ENCODE measurements at places on chromosomes 6 and 20. TPM values are rescaled to one million over a fixed set of nuclear protein-coding genes. Genes with fewer than 3 reads are reported as not detected.

- DNase-seq: no peak
Measured at GRCh38 chr20:39916236-39916765, 772.7 kb downstream of the MAFB start.

GRCh38 chr6:45647341-45648261 lies 269.9 kb upstream of the SUPT3H start:
- DNase-seq: no peak

GRCh38 chr6:144006736-144007477 lies 1.2 kb downstream of the PLAGL1 start:
- no peak for DNase-seq

DNA sequence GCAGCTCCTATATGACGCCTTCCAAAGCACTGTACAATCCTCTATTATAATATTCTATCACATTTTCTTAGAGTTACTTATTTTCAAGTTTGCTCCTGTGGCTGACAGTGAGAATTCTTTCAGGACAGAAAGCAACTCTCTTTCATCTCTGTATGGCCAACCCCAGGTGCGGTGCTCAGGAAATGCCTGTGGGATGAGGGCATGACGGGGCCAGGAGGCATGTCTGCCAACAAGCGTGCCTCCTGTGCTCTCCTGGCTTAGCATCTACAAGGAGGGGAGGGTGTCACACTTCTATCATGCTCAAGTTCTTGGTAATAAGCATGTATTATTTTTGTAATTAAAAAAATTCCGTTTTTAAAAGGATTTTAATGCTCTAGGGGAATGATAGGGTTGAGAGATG lies 11.4 kb downstream of the MRPL14 start:
- no peak for DNase-seq

GRCh38 chr20:44959638-44960102 lies 527 bp downstream of the TOMM34 start:
- no peak for DNase-seq

- DNase-seq: no peak
Measured at GRCh38 chr20:19588732-19589131, 169.3 kb upstream of the RIN2 start.

- no peak for DNase-seq
Measured at GRCh38 chr20:48797850-48798747, 29.7 kb downstream of the PREX1 start.

- DNase-seq: no peak
Measured at GRCh38 chr20:49543071-49543857, 24.7 kb downstream of the PTGIS start.

GRCh38 chr6:35177596-35177995 lies 36.2 kb upstream of the SCUBE3 start:
- no peak for DNase-seq

DNA sequence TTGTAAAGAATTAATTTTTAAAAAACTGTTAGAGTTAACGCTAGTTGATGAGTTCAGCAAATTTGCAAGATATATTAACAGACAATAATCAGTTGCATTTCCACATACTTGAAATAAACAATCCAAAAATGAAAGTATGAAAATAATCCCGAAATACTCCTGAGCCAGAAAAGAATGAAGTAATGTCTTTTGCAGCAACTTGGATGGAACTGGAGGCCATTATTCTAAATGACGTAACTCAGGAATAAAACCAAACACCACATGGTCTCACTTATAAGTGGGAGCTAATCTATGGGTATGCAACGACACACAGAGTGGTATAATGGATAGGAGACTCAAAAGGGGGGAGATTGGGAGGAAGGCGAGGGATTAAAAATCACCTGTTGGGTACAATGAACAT lies 872.9 kb upstream of the GJE1 start:
- DNase-seq: no peak

DNA sequence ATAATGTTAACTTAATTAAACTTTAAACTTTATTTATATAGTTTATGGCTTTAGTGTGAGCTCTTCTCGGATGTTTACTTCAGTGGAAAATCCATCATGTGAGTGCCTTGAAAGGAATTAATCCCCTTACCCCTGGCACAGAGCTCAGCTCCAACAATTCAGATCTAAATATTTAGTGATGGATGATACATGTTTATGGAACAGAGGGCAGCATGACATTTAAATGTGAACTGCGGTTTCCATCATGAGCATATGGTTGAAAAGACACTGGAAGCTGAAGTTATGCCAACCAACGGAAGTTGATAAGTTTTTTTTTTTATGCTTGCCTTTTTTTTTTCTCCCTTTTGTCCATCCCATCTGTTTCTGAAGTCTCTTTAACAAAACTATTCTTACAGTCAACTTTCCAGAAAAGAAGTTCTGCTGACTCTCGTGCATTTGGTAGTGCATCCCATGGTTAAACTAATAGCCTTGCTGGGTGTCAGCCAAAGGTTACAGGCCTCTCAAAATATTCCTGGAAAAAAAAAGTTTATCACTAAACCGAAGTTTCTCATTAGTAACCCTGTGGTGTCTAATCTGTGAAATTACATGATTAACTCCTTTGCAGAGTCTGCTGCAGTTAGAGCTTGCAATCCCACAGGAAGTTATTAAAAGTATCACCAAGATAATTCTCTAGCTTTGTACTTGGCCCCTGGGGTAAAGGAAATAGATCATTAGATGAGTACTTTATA lies 243.9 kb upstream of the TCF21 start:
- no peak for DNase-seq

DNA sequence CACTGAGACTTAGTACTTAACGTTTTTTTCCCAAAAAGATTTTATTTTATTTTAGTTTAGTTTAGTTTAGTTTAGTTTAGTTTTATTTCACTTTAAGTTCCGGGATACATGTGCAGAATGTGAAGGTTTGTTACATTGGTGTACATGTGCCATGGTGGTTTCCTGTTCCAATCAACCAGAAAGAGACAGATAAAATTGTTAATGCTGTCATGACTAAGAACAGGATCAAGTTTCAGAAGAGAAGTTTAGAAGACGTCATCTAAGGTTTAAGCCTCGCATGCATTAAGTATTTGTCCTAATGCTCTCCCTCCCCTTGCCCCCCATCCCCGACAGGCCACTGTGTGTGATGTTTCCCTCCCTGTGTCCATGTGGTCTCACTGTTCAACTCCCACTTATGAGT lies 540.0 kb downstream of the KHDRBS2 start:
- DNase-seq: no peak

DNA sequence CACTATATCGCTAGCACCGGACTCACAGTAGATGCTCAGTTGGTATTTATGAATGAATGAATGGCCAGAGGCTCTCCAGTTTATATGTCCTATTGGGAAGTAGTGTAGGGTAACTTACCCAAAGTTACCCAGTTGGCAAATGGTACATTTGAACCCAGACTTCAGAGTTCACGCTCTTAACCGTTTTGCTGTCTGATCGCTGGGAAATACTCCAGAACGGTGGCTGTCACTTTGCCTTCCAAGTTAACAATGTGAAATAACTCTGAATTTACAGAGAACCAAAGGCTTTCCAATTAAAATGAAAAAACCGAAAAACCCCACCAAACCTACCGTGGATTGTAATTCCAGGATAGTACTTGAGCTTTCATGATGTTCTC lies 1.6 kb downstream of the VAPB start:
- DNase-seq: no peak

GRCh38 chr20:16601047-16601446 lies 27.8 kb upstream of the KIF16B start:
- DNase-seq: no peak

GRCh38 chr6:366389-367297 lies 24.9 kb upstream of the IRF4 start:
- DNase-seq: no peak

DNA sequence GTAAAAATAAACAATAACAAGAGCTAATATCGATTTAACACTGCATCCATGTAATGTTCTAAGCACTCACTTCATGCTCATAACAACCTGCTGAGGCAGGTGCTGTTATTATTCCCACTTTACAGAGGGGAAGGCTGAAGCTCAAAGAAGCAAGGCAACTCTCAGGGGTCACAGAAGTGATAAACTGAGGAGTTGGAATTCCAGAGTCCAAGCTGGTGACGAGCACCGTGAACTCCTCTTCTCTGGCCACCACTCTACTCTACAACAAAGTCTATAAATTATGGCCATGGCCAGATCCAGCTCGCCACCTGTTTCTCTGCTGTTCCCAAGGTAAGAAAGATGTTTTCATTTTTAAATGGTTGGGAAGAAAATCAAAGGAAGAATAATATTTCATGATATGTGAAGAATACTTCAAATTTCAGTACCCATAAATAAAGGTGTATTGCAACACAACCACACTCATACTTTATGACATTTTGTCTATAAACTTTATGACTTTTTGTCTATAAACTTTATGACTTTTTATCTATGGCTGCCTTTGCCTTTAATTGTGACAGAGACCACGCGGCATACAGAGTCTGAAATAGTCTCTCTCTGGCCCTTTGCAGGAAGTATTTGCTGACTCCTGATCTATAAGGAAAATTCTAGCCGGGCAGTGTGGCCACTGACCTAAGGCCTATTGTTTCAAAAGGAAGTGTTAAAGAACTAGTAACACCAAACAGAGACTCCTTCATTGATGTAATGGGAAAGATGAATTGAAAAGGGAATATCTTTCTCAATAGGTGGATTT lies 113.2 kb upstream of the KCNG1 start:
- DNase-seq: no peak

GRCh38 chr20:40813029-40813431 lies 124.0 kb upstream of the MAFB start:
- no peak for DNase-seq

DNA sequence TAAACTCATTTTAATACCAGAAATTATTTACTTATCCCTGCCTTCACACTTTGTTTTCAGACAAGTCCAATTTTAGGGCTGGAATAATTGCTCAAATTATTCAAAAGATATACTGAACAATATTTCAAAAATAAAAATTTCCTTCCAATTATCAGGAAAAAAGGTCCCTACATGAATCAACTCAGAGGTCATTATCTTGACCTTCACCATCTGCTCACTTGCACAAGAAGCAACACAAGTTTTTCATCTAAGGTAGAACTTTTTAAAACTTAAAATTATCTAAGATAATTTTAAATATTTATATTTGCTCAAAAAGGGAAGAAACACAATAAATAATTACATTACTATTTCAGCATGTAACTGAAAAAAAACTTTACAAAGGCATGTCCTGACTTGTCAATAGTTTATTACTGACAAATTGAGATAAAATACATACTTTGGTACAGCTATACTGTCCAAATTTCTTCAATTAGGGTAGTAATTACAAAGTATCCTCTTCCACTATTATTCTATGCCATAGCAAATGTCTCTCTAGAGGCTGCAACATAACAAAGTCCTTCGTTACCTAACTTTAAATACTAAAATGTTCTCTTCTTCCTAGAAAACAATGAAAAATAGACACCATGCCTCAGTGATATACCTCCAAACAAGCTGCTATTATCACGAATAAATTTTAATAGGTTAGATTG lies 2.4 kb downstream of the CEP85L start:
- DNase-seq: no peak

DNA sequence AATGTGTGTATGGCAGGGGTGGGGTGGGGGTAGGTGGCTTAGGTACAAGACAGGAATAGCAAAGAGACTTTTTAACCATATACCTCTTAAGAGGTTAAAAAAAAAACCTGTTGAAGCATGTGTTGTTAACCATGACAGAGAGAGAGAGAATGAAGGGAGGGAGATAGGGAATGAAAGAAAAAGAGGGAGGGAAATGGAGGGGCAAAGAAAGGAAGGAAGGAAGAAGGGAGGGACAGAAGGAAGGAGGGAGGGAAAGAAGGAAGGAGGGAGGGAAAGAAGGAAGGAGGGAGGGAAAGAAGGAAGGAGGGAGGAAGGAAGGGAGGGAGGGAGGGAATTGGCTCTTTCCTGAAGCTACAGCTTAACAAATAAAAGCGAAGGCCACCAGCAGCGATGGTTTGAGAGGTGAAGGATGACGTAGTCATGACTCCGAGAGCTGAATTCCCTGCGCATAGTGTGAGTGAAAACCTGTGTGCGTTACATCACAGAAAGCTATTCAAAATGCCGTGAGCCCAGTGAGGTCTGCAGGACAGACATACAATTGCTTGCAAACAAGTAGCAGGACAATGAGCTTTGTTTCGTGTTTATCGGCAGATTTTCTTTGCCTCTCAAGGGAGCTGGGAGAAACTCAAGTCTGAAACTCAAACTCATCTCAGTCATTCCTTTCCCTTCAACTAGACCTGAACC lies 88.6 kb upstream of the NEDD9 start:
- DNase-seq: no peak

DNA sequence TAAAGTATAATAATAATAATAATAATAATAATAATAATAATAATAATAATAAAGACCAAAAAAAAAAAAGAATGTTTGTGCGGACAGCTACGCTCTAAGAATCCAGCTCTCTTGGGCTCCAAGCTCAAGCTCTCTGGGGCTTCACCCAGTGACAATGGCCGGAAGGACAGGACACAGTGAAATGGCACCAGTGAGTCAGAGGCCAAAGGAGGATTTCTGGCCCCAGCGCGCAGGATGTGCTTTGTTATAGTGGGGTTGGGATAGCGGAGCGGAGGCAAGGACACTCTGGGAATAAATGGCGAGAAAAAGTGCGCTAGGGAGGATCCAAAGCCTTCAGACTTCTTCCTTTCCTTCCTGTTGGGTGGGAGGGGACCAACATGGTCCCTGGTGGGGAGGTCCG lies 38.2 kb downstream of the HLA-A start:
- DNase-seq: no peak

DNA sequence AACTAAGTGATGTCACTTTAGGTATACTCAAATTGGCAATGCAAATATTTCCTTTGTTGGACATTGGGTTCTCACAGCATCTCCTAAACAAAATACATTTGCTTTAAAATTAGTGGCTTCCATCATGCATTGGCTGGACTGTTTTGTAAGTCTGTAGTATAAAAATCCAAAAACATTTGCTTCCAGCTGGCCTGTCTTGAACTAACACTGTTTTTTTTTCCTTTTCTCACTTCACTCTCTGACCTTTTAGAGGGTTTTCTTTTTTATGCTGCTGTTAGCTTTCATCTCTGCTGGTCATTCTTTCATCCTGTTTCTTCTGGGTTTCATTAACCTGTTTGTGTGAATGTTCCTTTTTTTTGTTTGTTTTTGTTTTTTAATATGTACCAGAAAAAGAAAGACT lies 121.7 kb upstream of the MLIP start:
- no peak for DNase-seq

- no peak for DNase-seq
Measured at GRCh38 chr6:67886840-67887292, 748.2 kb upstream of the ADGRB3 start.

GRCh38 chr6:113796038-113796437 lies 61.1 kb upstream of the MARCKS start:
- no peak for DNase-seq

The GINS1 gene
- polyA plus RNA-seq: 0.70 TPM

The NKX2-2 gene
- not detected for polyA plus RNA-seq

The NKAPL gene
- polyA plus RNA-seq: 0.22 TPM

The KDM1B gene
- polyA plus RNA-seq: 1.6 TPM

The AIF1 gene
- polyA plus RNA-seq: 28.6 TPM

The IL17A gene
- not detected for polyA plus RNA-seq

The PPP1R3G gene
- polyA plus RNA-seq: 0.25 TPM
